ENCODE measurements at places on chromosomes 11 and 22.
A peak's percentile ranks its signal among the peaks of the same experiment; 100 is the strongest.

DNA sequence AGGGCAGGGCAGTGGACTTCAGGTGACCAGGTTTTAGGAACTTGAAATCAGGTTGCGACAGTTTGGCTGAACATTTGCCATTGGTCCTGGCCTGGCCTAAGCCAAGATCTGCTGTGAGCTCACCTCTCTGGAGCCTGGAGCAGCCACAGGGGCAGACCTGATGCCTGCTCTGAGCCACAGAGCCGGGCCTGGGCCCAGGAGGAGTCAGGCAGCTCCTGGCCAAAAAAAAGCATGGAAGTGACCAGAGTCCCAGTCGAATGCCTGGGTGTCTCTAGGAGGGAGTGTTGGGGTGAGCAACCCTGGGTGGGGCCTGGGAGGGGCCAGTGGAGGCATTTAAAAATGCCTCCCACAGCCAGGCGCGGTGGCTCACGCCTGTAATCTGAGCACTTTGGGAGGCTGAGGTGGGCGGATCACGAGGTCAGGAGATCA, 6.0 kb upstream of the OMP start:
- no peak overlapping the region for H3K27ac ChIP-seq
- no peak for DNase-seq
- no peaks in the 10 kb centered on the region for H3K36me3 ChIP-seq
- H3K27me3 ChIP-seq: no peaks in the 10 kb centered on the region

DNA sequence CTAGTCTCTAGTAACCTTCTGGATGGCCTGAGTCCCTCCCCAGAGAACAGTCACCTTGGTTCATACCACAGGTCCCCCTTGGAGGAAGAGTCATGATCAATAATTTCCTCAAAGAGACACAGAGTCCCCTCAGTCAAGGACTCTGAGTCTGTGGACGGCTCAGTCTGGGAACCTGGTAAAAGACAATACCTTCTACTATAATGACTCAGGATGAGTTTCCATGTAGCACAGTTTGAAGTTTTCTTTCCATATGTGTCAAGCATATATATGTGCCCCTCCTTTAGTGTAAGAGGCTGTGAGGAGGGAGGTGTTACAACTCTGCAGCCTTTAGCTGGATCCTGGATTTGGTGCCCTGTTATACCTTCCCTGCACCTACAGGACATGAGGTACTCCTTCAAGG, 54.4 kb upstream of the TSKU start:
- H3K27me3 ChIP-seq: no peaks in the 10 kb centered on the region
- no peak overlapping the region for H3K27ac ChIP-seq
- H3K36me3 ChIP-seq: no peaks in the 10 kb centered on the region
- no peaks in the 10 kb centered on the region for H3K4me1 ChIP-seq
- H3K4me3 ChIP-seq: no peak overlapping the region

- H3K4me1 ChIP-seq: no peaks in the 10 kb centered on the region
- H3K27me3 ChIP-seq: no peaks in the 10 kb centered on the region
- no peak for DNase-seq
- no peaks in the 10 kb centered on the region for H3K36me3 ChIP-seq
- H3K27ac ChIP-seq: no peak overlapping the region
- H3K4me3 ChIP-seq: no peak overlapping the region
Measured at GRCh38 chr11:63007920-63008319, 7.7 kb downstream of the SLC22A8 start.

DNA sequence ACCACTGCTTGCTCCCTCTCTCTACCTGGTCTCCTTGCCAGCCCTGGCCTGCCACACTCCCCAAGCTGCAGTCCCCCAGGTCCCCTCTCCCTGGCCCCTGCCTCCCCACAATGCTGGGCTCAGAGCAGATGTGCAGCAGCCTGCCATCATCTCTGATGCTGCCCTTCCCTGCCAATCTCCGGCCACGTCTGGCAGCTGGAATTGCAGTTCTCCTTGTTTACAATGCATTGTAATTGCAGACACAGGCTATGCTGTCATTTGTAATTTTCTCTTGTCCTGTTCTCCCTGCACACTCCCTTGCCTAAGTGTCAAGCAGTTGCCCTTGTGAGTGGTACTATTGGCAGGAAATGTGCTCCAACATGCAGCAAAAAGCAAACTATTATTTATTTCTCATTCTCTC, 222.3 kb downstream of the NTM start:
- H3K4me3 ChIP-seq: no peak overlapping the region
- H3K4me1 ChIP-seq: no peaks in the 10 kb centered on the region
- no peak overlapping the region for H3K27ac ChIP-seq

GRCh38 chr11:44217432-44217831, 92.5 kb downstream of the ALX4 start:
- DNase-seq: no peak
- H3K27me3 ChIP-seq: no peaks in the 10 kb centered on the region
- peaks cover 8% of the 10 kb centered on the region for H3K4me1 ChIP-seq
- H3K27ac ChIP-seq: no peak overlapping the region
- H3K36me3 ChIP-seq: no peaks in the 10 kb centered on the region
- H3K4me3 ChIP-seq: no peak overlapping the region

GRCh38 chr11:84390441-84391078, 1104.4 kb upstream of the CCDC90B start:
- H3K4me3 ChIP-seq: no peak overlapping the region
- no peaks in the 10 kb centered on the region for H3K36me3 ChIP-seq
- H3K27ac ChIP-seq: no peak overlapping the region
- DNase-seq: no peak
- no peaks in the 10 kb centered on the region for H3K27me3 ChIP-seq

DNA sequence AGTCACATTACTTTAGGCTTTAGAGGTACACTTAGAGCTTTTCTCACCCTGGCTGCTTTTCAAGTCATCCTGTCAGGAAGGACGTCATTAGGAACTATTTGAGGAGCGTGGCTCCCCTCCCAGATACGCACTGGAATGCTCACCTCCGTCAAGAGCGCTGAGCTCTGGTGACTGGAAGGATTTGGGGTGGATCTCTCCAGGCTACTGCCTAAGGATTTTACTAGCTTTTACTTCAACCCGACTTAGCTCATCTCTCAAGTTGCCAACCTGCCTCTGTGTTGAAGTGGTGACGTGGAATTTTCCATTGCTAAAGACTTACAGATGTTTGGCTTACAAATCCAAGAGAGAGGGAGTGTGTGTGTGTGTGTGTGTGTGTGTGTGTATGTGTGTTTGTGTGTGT, 355.3 kb upstream of the CCDC90B start:
- no peak for DNase-seq
- H3K36me3 ChIP-seq: no peaks in the 10 kb centered on the region
- no peak overlapping the region for H3K27ac ChIP-seq

DNA sequence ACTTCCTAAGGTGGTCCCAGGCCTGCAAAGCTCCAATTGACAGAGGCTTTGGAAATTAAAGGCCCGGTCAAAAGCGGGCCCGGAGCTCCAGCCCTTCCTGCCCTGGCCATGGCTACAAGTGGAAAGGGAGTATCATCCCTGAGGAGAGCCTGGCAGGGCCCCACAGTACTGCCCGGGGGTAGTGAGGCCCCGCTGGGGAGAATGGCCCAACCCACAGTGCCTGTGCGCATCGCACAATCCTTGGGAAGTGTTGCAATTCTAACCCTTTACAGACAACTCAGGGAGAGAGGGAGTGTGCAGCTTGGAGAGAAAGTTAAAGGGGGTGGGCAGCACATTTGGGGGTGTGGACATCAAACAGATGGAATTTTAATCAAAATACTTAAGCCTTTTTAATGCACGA, 3.6 kb downstream of the CACNG2 start:
- H3K36me3 ChIP-seq: no peaks in the 10 kb centered on the region
- H3K4me1 ChIP-seq: 0 out of 2 replicates have a peak, but pooled peaks cover 7% of the 10 kb centered on the region
- DNase-seq: no peak
- peaks cover 74% of the 10 kb centered on the region for H3K27me3 ChIP-seq
- no peak overlapping the region for H3K27ac ChIP-seq

GRCh38 chr11:2809854-2810253, 75.7 kb downstream of the CDKN1C start:
- H3K27me3 ChIP-seq: peaks cover 45% of the 10 kb centered on the region
- H3K36me3 ChIP-seq: no peaks in the 10 kb centered on the region
- H3K4me1 ChIP-seq: peaks cover 5% of the 10 kb centered on the region
- H3K4me3 ChIP-seq: no peak overlapping the region
- DNase-seq: no peak

DNA sequence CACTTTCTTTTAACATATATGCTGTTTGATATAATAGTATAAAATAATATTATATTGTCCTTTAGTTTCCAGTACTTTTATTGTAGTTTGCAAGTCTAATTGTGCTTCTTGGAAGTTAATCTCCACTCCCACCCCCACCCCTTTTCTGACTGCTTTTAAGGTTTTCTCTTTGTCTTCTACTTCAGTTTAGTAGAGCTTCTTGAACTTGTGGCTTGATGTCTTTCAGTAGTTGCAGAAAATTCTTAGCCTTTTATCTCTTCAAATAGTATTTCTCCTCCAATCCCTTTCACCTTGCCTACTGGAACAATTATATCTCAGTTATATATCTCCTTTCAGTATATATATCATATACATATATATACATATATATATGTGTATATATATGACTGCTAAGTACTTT, 56.6 kb downstream of the PARVG start:
- H3K27ac ChIP-seq: no peak overlapping the region
- no peak overlapping the region for H3K4me3 ChIP-seq
- no peaks in the 10 kb centered on the region for H3K36me3 ChIP-seq
- no peaks in the 10 kb centered on the region for H3K4me1 ChIP-seq

GRCh38 chr11:5626196-5626595, 1.4 kb downstream of the TRIM34 start:
- H3K27ac ChIP-seq: no peak overlapping the region
- peaks cover 22% of the 10 kb centered on the region for H3K4me1 ChIP-seq
- no peak for DNase-seq
- no peaks in the 10 kb centered on the region for H3K27me3 ChIP-seq
- no peak overlapping the region for H3K4me3 ChIP-seq

- H3K27ac ChIP-seq: no peak overlapping the region
- no peak for DNase-seq
- 0 out of 2 replicates have a peak, but pooled peaks cover 6% of the 10 kb centered on the region for H3K27me3 ChIP-seq
- H3K4me1 ChIP-seq: no peaks in the 10 kb centered on the region
Measured at GRCh38 chr11:33984682-33985389, 66.7 kb upstream of the CAPRIN1 start.

- no peaks in the 10 kb centered on the region for H3K27me3 ChIP-seq
- DNase-seq: no peak
- H3K4me1 ChIP-seq: no peaks in the 10 kb centered on the region
- H3K27ac ChIP-seq: no peak overlapping the region
Measured at GRCh38 chr11:56688554-56689100, 10.3 kb upstream of the OR9G1 start.

- H3K36me3 ChIP-seq: no peaks in the 10 kb centered on the region
- no peak overlapping the region for H3K27ac ChIP-seq
- no peak overlapping the region for H3K4me3 ChIP-seq
- DNase-seq: no peak
Measured at GRCh38 chr11:120494595-120494994, 17.0 kb upstream of the GRIK4 start.

GRCh38 chr11:95245038-95245437, 14.0 kb upstream of the SESN3 start:
- no peak overlapping the region for H3K27ac ChIP-seq
- H3K4me3 ChIP-seq: no peak overlapping the region
- DNase-seq: no peak
- H3K27me3 ChIP-seq: no peaks in the 10 kb centered on the region
- no peaks in the 10 kb centered on the region for H3K36me3 ChIP-seq
- H3K4me1 ChIP-seq: no peaks in the 10 kb centered on the region

GRCh38 chr11:1559111-1559951, 12.7 kb downstream of the DUSP8 start:
- no peak for DNase-seq
- H3K4me3 ChIP-seq: no peak overlapping the region
- H3K36me3 ChIP-seq: no peaks in the 10 kb centered on the region
- peaks cover 19% of the 10 kb centered on the region for H3K4me1 ChIP-seq

- DNase-seq: no peak
- H3K4me3 ChIP-seq: no peak overlapping the region
- H3K27me3 ChIP-seq: no peaks in the 10 kb centered on the region
Measured at GRCh38 chr11:68392822-68393221, 67.7 kb upstream of the PPP6R3 start.

GRCh38 chr22:25082096-25082495, 117.6 kb upstream of the CRYBB3 start:
- H3K27me3 ChIP-seq: 0 out of 2 replicates have a peak, but pooled peaks cover 3% of the 10 kb centered on the region
- no peak for DNase-seq
- H3K4me1 ChIP-seq: no peaks in the 10 kb centered on the region
- no peaks in the 10 kb centered on the region for H3K36me3 ChIP-seq
- H3K4me3 ChIP-seq: no peak overlapping the region
- H3K27ac ChIP-seq: no peak overlapping the region

DNA sequence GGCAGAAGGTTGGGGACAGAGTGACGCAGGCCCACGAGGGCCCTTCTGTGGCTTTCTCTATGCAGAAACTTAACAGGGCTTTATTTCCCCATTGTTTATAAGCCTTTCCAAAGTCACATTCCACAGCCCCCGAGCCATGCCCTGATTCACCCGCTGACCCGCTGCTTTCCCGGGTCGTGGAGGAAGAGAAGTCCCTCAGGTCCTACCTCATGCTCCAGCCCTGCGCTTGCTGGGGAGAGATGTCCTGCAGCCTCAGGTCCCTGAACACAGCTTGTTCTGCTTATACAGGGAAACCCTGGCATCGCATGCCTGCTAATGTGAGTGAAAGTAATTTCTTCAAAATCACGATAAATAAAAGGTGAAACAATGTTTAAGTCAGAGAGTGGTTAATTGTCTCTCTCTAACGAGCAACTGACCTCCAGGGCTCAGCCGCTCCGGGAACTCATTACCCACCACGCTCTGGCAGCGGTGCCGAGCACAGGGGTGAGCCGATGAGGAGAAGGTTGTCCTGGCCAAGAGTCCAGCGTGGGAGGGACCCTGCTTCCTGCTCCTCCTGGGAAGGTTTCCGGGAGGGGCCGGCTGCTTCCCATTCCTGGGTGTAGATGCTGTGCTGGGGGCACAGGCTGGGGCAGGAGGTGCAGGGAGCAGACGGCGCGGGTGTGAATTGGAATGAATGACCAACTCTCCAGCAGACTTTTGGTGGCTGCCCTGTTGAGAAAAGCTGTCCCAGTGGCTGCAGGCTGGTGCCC, 595.2 kb downstream of the BRD1 start:
- no peaks in the 10 kb centered on the region for H3K36me3 ChIP-seq
- H3K4me3 ChIP-seq: no peak overlapping the region
- H3K4me1 ChIP-seq: no peaks in the 10 kb centered on the region
- no peak overlapping the region for H3K27ac ChIP-seq

DNA sequence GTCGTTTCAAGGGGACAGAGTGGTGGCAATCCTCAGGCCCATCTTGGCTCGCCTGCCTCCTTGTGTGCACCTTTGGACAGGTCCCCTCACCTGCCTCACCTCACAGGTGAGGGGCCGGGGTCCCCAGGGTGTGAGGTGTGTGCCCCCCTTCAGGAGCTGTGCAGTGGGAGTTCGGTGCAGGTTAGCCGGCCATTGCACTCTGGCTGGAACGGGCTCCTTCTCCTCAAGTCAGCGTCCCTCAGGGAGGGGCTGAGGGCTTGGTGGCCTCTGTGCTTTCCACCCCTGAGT, 269.1 kb downstream of the TBC1D22A start:
- no peaks in the 10 kb centered on the region for H3K36me3 ChIP-seq
- DNase-seq: no peak
- H3K27ac ChIP-seq: no peak overlapping the region
- no peaks in the 10 kb centered on the region for H3K27me3 ChIP-seq
- H3K4me1 ChIP-seq: peaks cover 11% of the 10 kb centered on the region
- no peak overlapping the region for H3K4me3 ChIP-seq

- no peaks in the 10 kb centered on the region for H3K36me3 ChIP-seq
- H3K27me3 ChIP-seq: no peaks in the 10 kb centered on the region
- H3K27ac ChIP-seq: peak overlapping the region; percentile 93
- peak; percentile 75 for DNase-seq
- H3K4me1 ChIP-seq: peaks cover 14% of the 10 kb centered on the region
- H3K4me3 ChIP-seq: no peak overlapping the region
Measured at GRCh38 chr11:132632641-132633124, 899.6 kb downstream of the OPCML start.
